Ecto neural progenitor cell (in vitro differentiated cells): ENCODE measurements at places on chromosomes 1 and 21.

DNA sequence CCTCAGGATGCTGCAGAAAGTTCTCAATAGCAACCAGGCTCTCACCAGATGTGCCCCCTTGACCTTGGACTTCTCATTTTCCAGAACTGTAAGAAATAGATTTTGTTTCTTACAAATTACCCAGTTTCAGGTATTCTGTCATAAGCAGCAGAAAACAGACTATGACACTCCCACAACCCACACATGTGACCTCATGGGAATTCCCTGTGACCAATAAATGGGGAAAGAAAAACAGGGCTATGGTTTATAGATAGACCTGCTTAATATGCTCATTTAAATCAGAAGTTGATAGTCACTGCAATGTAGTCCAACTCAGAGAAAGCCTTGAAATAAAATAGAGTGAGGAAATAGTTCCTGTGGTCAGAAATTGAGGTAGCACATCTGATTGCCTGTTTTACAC lies 380.9 kb upstream of the PTBP2 start:
- DNase-seq: no peak

- no peak for DNase-seq
Measured at GRCh38 chr1:68521286-68521685, 24.4 kb upstream of the DEPDC1 start.

DNA sequence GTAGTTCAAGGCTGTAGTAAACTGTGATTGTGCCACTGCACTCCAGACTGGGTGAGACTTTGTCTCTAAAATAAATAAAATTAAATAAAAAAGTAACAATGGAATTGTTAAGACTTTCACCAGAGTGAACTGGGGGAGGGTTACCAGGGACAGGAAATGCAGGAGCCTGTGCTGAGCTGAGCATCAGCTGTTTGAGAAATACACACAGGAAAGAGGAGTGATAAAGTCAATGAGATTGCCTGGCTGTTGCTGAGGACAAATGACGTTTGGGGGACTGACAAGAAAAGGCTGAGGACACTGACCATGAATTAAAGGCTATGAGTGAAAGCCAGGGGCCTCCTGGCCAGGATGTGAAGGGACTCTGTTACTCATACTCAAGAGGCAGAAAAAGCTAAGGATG lies 226.3 kb downstream of the SETD4 start:
- DNase-seq: no peak

DNA sequence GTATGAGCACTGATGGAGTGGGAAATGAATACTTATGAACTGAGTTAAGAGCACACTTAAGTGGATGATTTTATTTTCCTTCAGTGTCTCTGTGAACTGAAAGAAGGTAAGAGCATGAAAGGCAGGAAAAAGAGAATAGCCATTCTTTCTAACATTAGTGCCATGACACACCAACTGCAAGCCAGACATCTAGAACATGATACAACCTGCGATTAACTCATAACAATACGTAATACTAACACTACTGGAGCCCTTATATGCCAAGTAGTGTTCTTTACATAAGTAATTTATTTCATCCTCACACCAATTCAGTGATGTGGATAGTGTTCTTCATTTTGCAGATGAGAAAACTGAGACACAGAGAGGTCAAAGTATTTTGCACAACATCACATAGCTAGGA lies 56.7 kb downstream of the PRRX1 start:
- DNase-seq: no peak

- DNase-seq: peak; percentile 45
Measured at GRCh38 chr1:37765916-37766664, 1.2 kb upstream of the EPHA10 start.

DNA sequence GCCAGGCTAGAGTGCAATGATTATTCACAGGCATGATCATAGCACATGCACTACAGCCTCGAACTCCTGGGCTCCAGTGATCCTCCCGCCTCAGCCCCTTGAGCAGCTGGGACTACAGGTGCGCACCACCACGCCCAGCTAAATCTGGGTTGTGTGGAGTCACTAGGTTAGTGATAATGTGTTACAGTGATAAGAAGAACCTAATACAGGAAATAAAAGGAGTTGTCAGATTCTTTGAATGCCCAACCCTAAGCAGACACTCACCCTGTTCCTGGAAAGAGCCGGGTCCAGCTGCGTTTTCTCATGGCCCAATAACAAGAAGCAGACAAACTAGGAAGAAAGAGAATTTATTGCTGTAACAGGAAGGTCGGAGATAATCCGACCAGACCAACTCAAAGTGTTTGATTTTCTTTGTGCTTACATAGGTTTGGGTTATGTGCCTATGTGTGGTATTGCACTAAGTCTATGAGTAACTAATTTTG lies 8.8 kb downstream of the IFNGR2 start:
- DNase-seq: no peak

DNA sequence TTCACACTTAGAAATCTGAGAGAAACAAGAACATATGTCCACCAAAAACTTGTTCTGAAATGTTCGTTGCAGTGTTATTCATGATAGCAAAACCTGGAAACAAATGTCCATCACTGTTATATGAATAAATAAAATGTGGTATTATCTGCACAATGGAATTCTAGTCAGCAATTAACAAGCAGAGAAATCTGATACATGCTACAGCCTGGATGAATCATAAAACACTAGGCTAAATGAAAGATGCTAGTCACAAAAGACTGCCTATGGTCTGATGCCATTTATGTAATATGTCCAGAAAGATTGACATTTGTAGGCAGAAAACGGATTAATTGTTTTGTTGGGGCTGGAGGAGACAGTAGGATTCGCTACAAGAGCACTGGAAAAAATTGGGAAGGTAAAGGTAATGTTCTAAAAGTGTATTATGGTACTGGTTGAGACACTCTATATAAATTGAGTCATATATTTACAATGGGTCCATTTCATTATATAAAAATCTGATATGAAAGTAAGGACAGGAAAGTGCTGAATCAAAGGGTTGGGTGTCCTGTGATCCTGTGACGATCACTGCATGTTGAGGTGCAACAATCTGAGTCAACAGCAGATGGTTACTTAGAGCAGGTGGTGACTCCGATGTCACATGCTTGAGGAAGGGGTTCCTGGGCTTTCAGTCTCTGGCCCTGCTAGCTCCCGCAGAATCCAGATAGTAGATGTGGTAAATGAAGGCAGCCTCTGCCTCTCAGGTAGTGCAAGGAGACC lies 102.1 kb upstream of the NBPF4 start:
- DNase-seq: no peak

- DNase-seq: no peak
Measured at GRCh38 chr1:57067863-57068262, 102.0 kb upstream of the C8B start.

- DNase-seq: no peak
Measured at GRCh38 chr1:220368352-220369265, 96.4 kb upstream of the RAB3GAP2 start.

DNA sequence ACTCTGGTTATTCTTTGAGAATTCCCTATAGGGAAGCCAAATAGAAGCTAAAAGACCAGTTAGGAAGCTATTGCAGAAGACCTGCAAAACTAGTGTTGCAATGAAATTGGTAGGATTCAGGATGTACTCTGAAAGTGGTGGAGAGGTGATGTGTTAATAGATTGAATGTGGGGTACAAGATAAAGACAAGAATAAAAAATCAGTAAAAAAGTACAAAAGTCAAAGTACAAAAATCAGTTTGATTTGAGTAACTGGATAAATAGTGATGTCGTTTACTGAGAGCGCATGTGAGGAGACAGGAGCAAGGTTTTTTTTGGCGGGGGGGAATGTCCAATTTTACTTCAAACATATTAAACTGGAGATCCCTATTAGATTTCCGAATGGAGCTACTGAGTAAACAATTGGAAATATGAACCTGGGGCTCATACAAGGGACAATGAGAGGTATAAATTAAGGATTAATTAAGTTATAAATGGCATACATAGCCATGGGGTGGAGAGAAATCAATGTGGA lies 2.5 kb upstream of the DCAF8 start:
- DNase-seq: no peak

- no peak for DNase-seq
Measured at GRCh38 chr1:96076589-96076988, 645.0 kb upstream of the PTBP2 start.

GRCh38 chr1:89733748-89734147 lies 87.1 kb upstream of the LRRC8D start:
- no peak for DNase-seq

DNA sequence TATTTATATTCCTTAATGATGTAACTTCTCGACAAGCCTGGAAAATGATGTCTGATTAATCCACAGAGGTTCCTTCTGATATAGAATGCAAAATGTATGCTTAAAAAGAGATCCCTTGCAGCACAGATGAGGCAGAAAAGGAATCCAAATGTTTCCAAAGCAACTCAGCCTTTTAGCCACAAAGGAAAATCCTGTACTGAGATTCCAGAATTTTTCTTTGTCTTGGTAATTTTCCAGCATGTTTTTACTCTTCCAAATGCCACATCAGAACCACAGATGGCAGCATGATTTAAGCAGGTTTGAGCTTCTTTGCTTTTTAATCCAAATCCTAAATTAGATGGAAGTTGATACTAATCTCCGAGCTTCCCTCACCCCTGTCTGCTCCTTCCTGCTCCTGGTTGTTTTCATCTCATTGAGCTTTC lies 176.4 kb upstream of the PALMD start:
- no peak for DNase-seq

GRCh38 chr1:187313115-187313514 lies 484.4 kb downstream of the PLA2G4A start:
- no peak for DNase-seq

- DNase-seq: no peak
Measured at GRCh38 chr1:183604815-183605214, 14.6 kb upstream of the NCF2 start.

DNA sequence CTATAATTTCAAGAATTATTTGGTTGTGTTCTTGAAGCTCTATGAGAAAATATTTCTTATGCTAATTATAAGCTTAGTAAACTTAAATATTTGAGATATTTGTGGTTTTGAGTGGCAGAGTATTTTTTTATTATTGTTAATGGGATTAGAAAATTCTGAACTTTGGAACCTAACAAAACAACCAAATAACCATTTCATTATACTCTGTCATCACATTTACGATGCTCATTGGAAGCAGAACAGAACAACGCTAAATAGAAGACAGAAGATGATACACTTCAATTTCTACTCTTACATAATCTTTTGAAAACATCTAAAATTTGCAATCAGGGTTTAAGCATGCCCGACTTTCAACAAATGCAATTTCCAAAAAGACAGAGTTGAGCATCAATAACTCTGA lies 270.2 kb downstream of the PTPRC start:
- DNase-seq: no peak

GRCh38 chr1:10945991-10946509 lies 66.4 kb upstream of the TARDBP start:
- DNase-seq: no peak

DNA sequence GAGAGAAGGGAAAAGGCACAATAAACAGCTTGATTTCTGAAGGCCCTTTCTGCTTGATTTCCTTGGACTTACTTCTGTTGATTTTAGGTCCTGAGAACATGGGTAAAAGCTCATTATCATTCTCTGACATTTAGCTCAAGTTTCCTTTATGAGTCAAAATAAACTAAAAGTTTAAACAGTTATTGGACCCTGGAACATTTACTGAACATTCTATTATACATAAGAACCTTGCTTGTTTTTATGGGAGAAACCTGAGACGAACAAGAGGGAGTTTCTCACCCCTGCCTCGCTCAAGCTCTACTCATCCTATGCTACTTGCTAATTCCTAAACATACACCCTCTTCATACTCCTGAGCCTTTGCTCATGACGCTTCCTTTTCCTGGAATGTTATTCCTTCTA lies 538.3 kb upstream of the PKN2 start:
- no peak for DNase-seq

- DNase-seq: no peak
Measured at GRCh38 chr1:90048043-90048442, 53.1 kb downstream of the ZNF326 start.

DNA sequence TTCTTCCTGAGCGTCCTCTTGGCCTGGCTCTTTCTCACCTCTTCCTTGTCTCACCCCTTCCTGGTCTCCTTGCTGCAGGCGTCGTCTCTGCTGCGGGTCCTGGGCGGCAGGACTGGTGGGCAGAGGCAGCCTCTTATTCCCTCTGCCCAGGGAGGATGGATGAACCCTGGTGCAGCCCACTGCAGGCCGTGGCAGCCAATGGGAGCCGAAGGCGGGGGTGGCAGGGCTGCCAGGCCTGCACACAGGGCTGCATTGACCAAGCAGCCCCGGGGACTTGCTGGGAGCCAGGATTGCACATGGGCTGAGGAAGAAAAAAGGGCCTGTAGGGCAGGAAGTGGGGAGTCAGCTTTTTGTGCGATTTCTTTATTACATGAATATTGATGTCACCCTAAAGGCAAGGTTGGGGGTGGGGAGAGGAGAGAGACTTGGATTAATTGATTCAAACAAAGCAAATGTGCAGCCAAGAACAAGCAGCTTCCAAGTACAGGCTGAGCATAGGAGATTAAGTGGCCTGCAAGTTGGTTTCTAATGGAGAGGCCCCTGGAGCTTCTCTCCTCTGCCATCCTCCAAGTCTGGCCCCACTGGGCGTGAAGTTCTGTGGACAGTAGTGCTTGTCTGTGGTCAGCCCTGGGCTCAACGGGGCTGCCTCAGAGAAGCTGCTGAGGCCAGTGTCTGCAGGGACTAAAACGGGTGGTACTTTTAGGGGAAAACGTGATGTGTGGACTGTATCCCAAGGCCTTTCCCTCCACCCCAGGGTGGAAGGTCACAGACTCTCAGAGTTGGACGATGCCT lies at the start of gene S100B:
TSS of gene S100B (minus strand) at position 108 of the 792 bp plus-strand sequence. CDS start 2,667 bp downstream, outside the sequence.
- peak; percentile 59 for DNase-seq

GRCh38 chr1:53362851-53363642 lies 35.2 kb upstream of the LRP8 start:
- peak; percentile 49 for DNase-seq

DNA sequence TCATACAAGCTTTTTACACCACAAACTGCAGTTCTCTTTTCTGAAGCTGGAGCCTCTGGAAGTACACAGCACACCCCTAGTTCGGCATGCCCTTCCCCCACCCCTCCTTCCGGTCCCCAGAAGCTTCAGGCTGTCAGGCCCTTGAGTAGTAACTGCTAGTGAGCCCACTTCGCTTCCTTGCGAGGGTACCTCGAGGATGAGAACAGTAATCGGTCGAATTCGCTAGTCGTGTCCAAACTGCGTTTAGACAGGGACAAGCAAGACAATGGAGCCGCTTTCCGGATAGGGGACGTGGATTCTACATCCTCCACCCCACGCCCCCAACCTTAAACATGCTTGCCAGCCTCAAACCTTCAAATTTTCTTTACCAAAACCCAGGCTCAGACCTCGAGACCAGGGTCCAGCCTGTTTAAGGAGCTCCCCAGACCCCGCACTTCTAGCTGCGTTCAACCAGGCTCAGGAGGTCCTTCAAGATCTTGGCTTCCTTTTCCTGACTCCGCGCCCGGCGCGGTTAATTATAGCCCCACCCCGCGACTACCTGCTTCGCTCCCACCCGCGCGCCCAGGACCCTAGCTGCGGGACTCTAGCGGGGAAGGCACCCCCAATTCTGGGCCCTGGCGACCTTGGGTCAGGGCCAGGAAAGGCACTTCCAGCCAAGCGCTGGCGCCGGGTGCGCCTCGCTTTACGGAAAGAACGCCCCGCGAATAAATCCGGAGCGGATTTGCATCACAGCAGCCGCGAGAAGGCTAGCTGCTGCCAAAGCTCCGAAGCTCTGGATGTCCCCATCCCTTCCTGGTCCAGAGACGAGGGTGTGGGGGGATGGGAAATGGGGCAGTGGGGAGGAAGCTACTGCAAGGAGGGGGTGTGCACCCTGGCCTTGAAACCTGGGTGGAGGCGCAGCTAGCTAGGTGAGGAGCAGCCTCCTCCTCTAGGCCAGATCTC lies 8.1 kb upstream of the TSPAN1 start:
- DNase-seq: no peak

- DNase-seq: no peak
Measured at GRCh38 chr1:199221371-199222150, 582.7 kb downstream of the PTPRC start.

GRCh38 chr1:154957091-154957657 lies 1.3 kb upstream of the PBXIP1 start:
- no peak for DNase-seq

- no peak for DNase-seq
Measured at GRCh38 chr1:229046251-229046853, 224.6 kb upstream of the RAB4A start.
